ENCODE measurements at places on chromosomes 4 and X. TPM values are rescaled to one million over a fixed set of nuclear protein-coding genes. Genes with fewer than 3 reads are reported as not detected.

The EDNRA gene
- not detected for total RNA-seq

DNA sequence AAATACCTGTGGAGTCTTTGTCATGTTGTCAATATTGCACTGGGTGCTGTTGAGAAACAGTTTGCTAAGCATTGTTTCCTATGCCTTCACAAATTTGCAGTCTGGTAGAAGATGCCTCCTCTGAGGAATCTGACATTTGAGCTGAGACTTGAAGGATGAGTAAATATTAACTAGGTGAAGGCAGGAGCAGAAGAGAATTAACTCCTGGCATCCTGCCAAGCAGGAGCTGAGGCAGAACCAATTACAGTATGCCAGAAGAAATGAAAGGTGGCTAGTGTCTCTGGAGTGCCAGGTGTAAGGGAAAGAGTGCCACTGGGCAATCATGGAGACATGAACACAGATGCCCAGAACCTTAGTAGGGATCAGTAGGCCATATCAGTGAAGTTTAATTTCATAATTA, 1778.2 kb upstream of the PCDH10 start:
- no peak for DNase-seq
- no peak overlapping the region for H3K4me3 ChIP-seq
- no peaks in the 10 kb centered on the region for H3K4me1 ChIP-seq

GRCh38 chr4:89363786-89364185, 56.2 kb upstream of the GPRIN3 start:
- no peaks in the 10 kb centered on the region for H3K4me1 ChIP-seq
- no peak overlapping the region for H3K4me3 ChIP-seq
- no peaks in the 10 kb centered on the region for H3K27me3 ChIP-seq

The XKRX gene
- 5.4 TPM for total RNA-seq

The USP26 gene
- not detected for total RNA-seq

The SHROOM2 gene
- not detected for total RNA-seq

Data from B cell (primary cell).